Stimulated activated CD4-positive, alpha-beta T cell treated with anti-CD3 and anti-CD28 coated beads, Interleukin-12 subunit alpha, Interleukin-12 subunit beta, amount 100 ng/mL, for 48 hours (primary cell): ENCODE measurements at places on chromosomes 2 and 18.

DNA sequence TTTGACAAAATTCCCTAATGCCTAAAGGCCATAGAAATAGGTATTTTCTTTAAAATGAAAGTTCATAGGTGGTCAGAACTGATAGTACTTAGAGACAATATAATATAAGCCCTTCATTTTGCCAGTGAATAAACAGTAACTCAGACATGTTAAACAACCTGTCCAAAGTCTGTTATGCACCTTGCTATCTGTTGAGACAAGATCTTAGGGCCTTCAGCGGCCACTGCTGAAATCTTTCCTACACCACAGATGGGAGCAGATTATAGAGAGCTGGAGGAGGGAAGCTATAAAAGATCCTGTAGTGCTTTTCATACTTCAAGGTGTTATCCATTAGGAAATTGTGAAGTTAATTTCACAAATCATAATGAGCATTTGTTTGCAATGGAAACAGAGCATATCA lies 13.8 kb downstream of the CERKL start:
- DNase-seq, result no peak

DNA sequence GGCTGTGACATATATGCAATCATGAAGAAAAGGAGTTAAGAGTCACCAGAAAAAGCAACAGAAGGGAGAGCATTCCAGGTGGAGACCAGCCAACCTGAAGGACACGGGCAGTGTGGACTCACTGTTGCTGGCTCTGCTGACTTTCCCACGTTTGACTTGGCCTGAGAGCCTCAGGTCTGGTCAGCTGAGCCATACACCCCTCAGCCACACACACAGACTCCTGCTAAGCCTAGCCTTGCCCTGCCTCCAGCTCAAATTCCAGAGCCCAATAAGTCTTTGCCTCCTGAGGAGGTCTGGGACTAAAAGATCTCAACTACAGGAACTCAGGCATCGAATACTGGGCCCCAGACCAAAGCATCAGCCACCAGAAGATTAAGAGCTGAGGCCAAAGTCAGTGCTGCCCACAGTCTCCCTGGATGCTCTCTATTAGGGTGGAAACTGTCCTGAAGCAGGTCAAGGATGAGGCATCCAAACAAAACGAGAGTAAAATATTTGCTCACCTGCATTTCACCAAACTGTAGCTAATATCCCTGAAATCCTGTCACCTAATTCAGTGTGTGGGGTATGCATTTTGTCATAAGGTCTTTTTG lies 23.3 kb downstream of the CACNB4 start:
- DNase-seq, result no peak

DNA sequence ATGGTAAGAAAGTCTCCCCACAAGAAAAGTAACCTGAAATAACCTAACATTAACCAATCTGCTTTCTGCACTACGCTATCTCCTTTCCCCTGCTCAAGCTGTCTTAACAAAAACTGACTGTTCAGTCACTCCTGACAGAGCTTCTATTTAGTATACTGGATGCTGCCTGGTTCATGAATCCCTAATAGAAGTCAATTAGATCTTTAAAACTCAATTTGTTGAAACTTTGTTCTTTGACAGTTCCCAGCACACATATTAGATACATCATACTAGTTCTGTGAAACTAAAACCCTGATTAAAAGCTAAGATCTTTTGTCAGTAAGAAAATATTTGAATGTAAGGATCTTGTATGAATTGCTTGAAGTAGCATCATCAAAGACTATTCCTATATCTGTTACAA lies 287.4 kb downstream of the RBM43 start:
- no peak for DNase-seq

DNA sequence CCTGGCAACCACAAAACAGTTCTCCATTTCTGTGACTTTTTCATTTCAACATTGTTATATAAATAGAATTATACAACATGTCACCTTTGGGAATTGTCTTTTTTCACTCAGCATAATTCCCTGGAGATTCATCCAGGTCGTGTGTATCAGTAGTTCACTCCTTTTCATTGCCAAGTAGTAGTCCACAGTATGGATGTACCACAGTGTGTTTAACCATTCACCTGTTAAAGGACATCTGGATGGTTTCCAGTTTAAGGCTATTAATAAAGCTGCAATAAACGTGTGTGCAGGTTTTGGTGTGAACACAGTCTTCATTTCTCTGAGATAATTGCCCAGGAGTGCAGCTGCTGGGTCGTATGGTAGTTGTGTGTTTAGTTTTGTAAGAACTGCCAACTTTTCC lies 35.7 kb downstream of the COPS7B start:
- no peak for DNase-seq
